HepG2 (cell line): ENCODE measurements at places on chromosomes 3 and 15. TPM values are rescaled to one million over a fixed set of nuclear protein-coding genes. Genes with fewer than 3 reads are reported as not detected.

- H3K4me1 ChIP-seq = peaks cover 68% of the 10 kb centered on the region
- H3K36me3 ChIP-seq = no peaks in the 10 kb centered on the region
- no peak overlapping the region for H3K4me3 ChIP-seq
- DNase-seq = peak; percentile 84
Measured at GRCh38 chr15:74730619-74731316, 5.4 kb upstream of the CYP1A1 start.

DNA sequence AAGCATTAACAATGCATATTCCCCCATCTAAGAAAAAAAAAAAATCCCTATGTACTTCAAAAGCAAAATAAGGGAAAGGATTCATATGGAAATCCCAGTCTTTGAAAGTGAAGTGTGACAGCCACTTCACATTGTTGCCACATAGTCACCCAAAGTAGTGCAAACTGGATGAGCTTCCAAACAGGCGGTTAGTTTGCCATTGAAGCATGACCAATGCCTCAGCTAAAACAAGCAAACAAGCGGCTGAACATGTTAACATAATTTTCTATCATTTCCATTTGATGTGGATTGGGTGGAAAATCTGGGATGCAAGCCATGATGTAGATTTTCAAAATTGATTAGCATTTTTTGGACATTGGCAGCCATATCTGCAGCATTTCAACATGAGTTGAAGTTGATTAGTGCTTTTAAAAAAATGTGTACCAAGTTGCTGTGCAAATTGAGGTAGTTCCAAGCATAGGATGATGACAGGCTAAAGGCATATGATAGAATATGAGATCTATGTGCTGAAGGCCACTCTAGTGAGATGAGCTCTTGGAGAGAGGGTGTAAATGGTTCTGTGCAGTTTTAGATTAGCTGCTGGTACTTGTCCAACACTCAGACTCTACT is 405.2 kb downstream of the NR2F2 start:
- no peak overlapping the region for H3K27ac ChIP-seq
- no peaks in the 10 kb centered on the region for H3K36me3 ChIP-seq
- no peaks in the 10 kb centered on the region for H3K27me3 ChIP-seq
- H3K4me3 ChIP-seq = no peak overlapping the region
- DNase-seq = no peak

DNA sequence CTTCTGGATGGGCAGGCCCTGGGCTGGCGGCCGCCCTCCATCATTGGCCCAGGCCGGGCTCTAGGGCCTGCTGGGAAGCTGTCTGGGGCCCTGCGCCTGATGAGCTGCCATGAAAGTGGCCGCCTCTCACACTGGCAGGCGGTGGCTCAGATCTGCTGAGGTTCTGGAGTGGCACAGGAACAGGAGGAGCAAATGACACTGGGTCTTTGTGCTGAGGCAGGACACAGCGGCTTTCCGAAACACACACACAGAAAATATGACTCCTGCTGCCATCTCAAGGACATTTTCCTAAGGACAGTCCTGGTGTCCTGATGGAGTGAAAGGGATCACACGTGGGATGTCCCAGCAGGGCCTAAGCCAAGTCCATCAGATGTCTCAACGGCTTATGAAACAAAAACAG is 103.5 kb downstream of the NUP210 start:
- no peak for DNase-seq
- H3K36me3 ChIP-seq = peaks cover 55% of the 10 kb centered on the region; the same call in 2 of the 3 replicates
- H3K27ac ChIP-seq = no peak overlapping the region
- no peaks in the 10 kb centered on the region for H3K4me1 ChIP-seq

DNA sequence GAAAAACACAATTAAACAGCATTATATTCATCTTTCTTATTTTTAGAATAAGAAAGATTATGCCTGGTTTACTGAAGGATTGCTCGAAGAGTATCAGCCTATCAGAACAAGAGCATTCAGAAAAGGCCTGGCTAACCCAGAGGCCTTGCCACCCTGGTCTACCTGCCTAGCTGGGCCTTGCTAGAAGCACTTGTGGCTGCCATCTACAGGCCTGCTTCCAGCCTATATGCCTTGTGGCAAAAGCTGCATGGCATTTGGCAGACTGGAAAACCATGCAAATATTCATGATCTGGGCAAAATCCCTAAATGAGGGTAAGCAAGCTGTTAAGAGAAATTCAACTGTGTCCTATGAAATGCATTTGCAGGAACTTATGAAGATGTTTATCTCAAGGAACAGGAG is 9.3 kb upstream of the ATP13A4 start:
- no peaks in the 10 kb centered on the region for H3K36me3 ChIP-seq
- no peaks in the 10 kb centered on the region for H3K27me3 ChIP-seq
- no peaks in the 10 kb centered on the region for H3K4me1 ChIP-seq
- H3K4me3 ChIP-seq = no peak overlapping the region
- H3K27ac ChIP-seq = no peak overlapping the region

DNA sequence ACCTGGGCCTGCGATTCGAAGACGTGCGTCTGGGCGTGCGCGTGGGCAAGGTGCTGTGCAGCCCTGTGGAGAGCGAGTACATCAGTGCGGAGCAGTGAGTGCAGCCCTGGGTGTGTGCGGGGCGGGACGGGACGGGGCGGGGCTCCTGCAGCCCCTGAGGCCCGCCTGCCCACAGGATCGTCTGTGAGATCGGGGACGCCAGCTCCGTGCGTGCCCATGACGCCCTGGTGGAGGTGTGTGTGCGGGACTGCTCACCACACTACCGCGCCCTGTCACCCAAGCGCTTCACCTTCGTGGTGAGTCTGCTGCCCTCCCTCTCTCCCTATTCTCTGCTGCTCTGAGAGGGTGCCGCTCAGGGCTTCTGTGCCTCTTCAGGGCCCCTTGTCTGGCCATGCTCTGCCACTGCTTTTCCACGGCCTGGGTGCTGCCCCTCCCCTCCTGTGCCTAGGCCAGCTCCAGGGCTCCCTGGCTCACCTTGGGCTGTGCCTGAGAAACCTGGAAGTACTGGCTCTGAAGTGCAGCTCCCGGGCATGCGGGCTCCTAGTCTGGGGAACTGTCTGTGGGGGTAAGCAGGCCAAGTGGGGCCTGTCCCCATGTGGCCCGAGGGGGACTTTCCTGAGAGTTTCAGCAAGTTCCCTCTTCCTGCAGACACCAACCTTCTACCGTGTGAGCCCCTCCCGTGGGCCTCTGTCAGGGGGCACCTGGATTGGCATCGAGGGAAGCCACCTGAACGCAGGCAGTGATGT is 31.8 kb downstream of the PLXNA1 start:
- no peak overlapping the region for H3K4me3 ChIP-seq
- no peaks in the 10 kb centered on the region for H3K27me3 ChIP-seq
- H3K4me1 ChIP-seq = no peaks in the 10 kb centered on the region
- H3K36me3 ChIP-seq = peaks cover 24% of the 10 kb centered on the region
- H3K27ac ChIP-seq = no peak overlapping the region

- peaks cover 37% of the 10 kb centered on the region for H3K4me1 ChIP-seq
- no peak for DNase-seq
Measured at GRCh38 chr3:138933981-138934691, 12.8 kb downstream of the FOXL2 start.

GRCh38 chr15:51134416-51135199 is 39.9 kb upstream of the TNFAIP8L3 start:
- H3K4me3 ChIP-seq = no peak overlapping the region
- no peaks in the 10 kb centered on the region for H3K27me3 ChIP-seq
- H3K36me3 ChIP-seq = no peaks in the 10 kb centered on the region
- peaks cover 19% of the 10 kb centered on the region for H3K4me1 ChIP-seq
- DNase-seq = no peak

GRCh38 chr3:26535151-26535550 is 87.4 kb upstream of the LRRC3B start:
- no peaks in the 10 kb centered on the region for H3K36me3 ChIP-seq
- H3K4me3 ChIP-seq = no peak overlapping the region
- DNase-seq = no peak
- H3K27ac ChIP-seq = no peak overlapping the region
- H3K27me3 ChIP-seq = no peaks in the 10 kb centered on the region

GRCh38 chr15:75368689-75369239 is 357 bp upstream of the MAN2C1 start:
- peak; percentile 87 for DNase-seq
- H3K36me3 ChIP-seq = peaks cover 15% of the 10 kb centered on the region
- H3K4me1 ChIP-seq = peaks cover 39% of the 10 kb centered on the region
- peak overlapping the region; percentile 80 for H3K4me3 ChIP-seq
- H3K27me3 ChIP-seq = no peaks in the 10 kb centered on the region
- H3K27ac ChIP-seq = peak overlapping the region; percentile 98

DNA sequence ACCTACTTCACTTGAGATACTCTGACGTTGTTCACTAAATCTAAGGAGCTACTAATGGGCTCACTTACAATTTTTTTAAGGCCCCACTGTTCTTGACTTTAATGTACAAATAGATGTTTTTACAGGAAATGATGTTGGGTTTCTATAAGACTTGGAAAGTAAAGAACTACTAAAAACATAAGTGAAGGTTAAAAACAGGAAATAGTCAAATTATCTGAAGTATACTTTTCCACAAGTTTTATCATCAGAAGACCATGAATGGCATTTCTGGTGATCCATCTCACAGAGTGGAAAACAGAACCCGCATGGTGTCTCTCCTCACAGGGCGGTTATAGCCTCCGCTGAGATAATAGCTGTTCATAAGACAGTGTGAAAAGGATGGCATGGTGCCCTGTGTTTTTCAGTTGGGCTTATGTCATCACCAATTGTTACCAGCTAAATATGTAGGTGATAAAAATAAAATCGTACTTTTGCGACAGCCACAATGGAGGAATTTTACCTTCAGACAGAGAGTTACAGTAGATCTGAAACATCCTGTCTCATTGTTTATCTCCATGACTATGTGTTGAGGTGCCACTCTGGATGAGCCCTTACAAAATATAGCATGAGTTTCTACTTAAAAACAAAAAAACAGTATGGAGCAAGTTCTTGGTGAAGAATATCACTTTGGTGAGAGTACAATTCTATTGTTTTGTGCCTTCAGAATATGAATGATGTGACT is 462.4 kb downstream of the RAP2B start:
- no peaks in the 10 kb centered on the region for H3K36me3 ChIP-seq
- H3K4me1 ChIP-seq = no peaks in the 10 kb centered on the region
- H3K27me3 ChIP-seq = no peaks in the 10 kb centered on the region
- H3K4me3 ChIP-seq = no peak overlapping the region

DNA sequence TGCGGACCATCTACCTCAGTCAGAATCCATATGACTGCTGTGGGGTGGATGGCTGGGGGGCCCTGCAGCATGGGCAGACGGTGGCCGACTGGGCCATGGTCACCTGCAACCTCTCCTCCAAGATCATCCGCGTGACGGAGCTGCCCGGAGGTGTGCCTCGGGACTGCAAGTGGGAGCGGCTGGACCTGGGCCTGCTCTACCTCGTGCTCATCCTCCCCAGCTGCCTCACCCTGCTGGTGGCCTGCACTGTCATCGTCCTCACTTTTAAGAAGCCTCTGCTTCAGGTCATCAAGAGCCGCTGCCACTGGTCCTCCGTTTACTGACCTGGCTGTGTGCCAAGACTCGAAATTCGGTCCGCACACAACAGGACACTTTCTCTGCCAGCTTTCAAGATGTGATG is 21.9 kb downstream of the NRROS start:
- peaks cover 26% of the 10 kb centered on the region for H3K4me1 ChIP-seq
- H3K27me3 ChIP-seq = peaks cover 29% of the 10 kb centered on the region; the same call in 2 of the 3 replicates
- no peaks in the 10 kb centered on the region for H3K36me3 ChIP-seq
- no peak overlapping the region for H3K4me3 ChIP-seq

DNA sequence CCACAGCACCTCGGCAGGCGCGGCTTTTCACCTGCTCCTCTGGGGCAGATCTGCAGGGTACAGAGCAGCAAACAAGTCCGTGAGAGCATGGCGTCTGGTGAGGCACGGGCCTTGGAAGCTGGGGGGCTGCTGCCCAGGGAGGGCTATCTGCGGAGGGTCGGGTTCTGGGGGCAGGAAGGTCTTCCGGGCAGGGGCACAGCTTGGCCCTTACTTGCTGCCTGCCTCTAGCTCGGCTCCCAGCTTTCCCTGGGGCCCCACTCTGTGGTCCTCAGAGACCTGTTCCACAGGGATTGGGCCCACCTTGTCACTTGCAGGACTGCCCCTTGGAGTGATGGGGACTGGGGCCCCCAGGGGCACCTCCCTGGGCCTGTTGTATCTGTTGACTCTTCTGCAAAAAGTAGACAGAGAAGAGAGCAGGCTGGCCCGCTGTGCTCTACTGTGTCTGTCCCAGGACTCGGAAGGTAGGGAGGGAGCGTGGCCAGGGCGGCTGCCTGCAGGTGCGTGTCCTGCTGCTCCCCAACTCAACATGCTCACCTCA is 84.1 kb downstream of the TBC1D2B start:
- no peak for DNase-seq
- H3K4me1 ChIP-seq = peaks cover 28% of the 10 kb centered on the region
- H3K27ac ChIP-seq = no peak overlapping the region
- H3K27me3 ChIP-seq = 0 out of 3 replicates have a peak, but pooled peaks cover 4% of the 10 kb centered on the region
- H3K36me3 ChIP-seq = peaks cover 2% of the 10 kb centered on the region; the same call in 1 of the 2 replicates

GRCh38 chr3:186871403-186871924 is 29.0 kb downstream of the ADIPOQ start:
- H3K4me3 ChIP-seq = no peak overlapping the region
- H3K27ac ChIP-seq = no peak overlapping the region
- H3K4me1 ChIP-seq = peaks cover 14% of the 10 kb centered on the region
- H3K27me3 ChIP-seq = no peaks in the 10 kb centered on the region
- no peak for DNase-seq

DNA sequence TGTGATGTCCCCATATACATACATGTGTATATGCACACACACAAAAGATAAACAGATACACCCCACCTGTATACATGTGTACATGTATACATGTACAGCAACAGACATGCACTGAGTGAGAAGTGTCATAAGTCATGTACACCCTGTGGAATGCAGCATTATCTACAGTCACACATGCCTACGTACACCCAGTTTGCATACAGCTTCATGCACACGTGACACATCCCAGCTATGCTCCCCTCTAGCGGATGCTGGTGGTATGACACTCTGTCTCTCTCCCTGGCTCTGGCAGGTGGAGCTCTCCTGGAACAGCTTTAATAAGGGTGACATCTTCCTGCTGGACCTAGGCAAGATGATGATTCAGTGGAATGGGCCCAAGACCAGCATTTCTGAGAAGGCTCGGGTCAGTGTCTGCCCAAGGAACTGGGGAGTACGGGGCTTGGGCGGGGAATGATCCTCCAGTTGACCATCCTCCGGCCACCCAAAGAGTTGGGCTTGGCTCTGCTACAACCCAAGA is 6.3 kb downstream of the VILL start:
- H3K4me3 ChIP-seq = no peak overlapping the region
- H3K36me3 ChIP-seq = no peaks in the 10 kb centered on the region
- no peaks in the 10 kb centered on the region; the same call in 1 of the 2 replicates for H3K27me3 ChIP-seq
- no peak overlapping the region for H3K27ac ChIP-seq

GRCh38 chr3:129624347-129625071 is 18.0 kb upstream of the PLXND1 start:
- peak overlapping the region; percentile 1 for H3K27ac ChIP-seq
- no peaks in the 10 kb centered on the region for H3K36me3 ChIP-seq
- H3K4me1 ChIP-seq = peaks cover 80% of the 10 kb centered on the region
- H3K4me3 ChIP-seq = no peak overlapping the region

The SLC25A36 gene
- polyA plus RNA-seq = 65.9 and 85.6 TPM in 2 replicates

The PRRT3 gene
- polyA plus RNA-seq = 0.22 and 0.26 TPM in 2 replicates

The POMGNT2 gene
- 10.5 and 12.1 TPM in 2 replicates for polyA plus RNA-seq

The PLSCR5 gene
- 0.22 and 0.50 TPM in 2 replicates for polyA plus RNA-seq

The CADPS gene
- polyA plus RNA-seq = not detected in 2 replicates

The SLC9C1 gene
- polyA plus RNA-seq = not detected in 2 replicates

The WDR93 gene
- 0.07 and 0.08 TPM in 2 replicates for polyA plus RNA-seq

The SLC38A3 gene
- polyA plus RNA-seq = 164 and 247 TPM in 2 replicates

The MCF2L2 gene
- polyA plus RNA-seq = not detected in 2 replicates
